Tibial nerve (tissue), 4 donors: ENCODE measurements at places on chromosomes 2 and 18. TPM values are rescaled to one million over a fixed set of nuclear protein-coding genes. Genes with fewer than 3 reads are reported as not detected.

GRCh38 chr2:129464036-129464435, 515.4 kb upstream of the RAB6C start:
- no peaks in the 10 kb centered on the region for H3K27me3 ChIP-seq
- H3K36me3 ChIP-seq: no peaks in the 10 kb centered on the region
- no peaks in the 10 kb centered on the region for H3K4me1 ChIP-seq
- no peak overlapping the region for H3K4me3 ChIP-seq
- no peak overlapping the region for H3K27ac ChIP-seq

GRCh38 chr18:23810396-23810795, 121.1 kb downstream of the LAMA3 start:
- no peaks in the 10 kb centered on the region for H3K36me3 ChIP-seq
- no peak overlapping the region for H3K4me3 ChIP-seq
- DNase-seq: no peak

- no peaks in the 10 kb centered on the region for H3K36me3 ChIP-seq
- H3K27ac ChIP-seq: no peak overlapping the region
- no peaks in the 10 kb centered on the region for H3K27me3 ChIP-seq
- no peak overlapping the region for H3K4me3 ChIP-seq
- DNase-seq: no peak
Measured at GRCh38 chr2:28704621-28705020, 47.0 kb upstream of the PPP1CB start.

RNF125 gene
- 7.3 TPM for total RNA-seq
